Lower leg skin (tissue), 4 donors: ENCODE measurements at places on chromosomes 13 and 19.

GRCh38 chr19:37790244-37790925, 11.0 kb upstream of the ZNF573 start:
- DNase-seq, result no peak

GRCh38 chr19:46492841-46493235, 2.8 kb downstream of the PNMA8B start:
- no peak for DNase-seq

GRCh38 chr13:44013758-44014291, 134.1 kb downstream of the LACC1 start:
- no peak for DNase-seq

GRCh38 chr13:80040196-80040980, 300.5 kb downstream of the SPRY2 start:
- DNase-seq, result peak; percentile 16

DNA sequence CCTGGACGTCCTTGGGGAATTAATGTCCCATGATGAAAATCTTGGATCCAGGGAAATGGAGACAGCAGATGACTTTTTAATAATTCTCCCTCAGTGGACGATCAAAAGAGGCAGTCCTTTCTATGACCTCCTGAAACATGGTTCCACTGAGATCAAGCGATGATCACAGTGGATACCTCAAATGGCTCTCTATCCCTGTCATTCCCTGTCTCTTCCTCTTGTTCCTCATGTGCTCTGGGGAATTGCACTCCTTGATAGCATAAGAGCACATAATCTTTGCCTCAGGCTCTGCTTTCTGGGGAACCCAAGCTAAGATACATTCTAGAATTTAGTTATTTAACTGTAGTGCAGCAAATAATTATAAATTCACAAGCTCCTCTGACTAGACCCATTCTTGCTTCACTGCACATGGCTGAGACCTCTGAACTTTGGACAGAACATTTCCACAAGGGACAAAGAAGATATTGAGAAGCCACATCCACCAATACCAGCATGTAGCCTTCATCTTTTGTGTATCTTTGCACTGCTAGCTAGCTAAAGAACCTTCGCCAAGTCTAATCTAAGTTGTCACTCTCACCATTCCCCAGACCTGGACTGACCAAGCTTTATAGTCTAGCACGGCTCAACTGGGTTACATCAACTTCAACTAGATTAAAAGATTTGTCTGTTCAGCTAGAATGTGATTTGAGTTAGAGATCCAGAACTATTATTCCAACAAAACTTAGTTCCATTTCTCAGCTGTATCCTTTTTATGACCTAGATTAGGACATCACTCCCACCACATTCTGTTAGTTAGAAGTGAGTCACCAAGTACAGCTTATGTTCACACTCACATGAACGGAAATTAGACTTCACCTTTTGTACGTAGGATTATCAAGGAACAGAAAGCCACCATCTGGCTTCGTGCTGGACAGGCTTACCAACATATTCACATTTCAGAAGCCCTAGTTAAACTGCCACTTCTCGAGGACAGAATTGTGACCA, 142.7 kb downstream of the SUCLA2 start:
- no peak for DNase-seq

- no peak for DNase-seq
These were observed 456.0 kb downstream of the TBC1D4 start for GRCh38 chr13:75025956-75026355.
